ENCODE measurements at places on chromosomes 11 and 22.

GRCh38 chr11:65814986-65815565, 18.7 kb upstream of the SNX32 start:
- no peak for DNase-seq

- DNase-seq, result no peak
Measured at GRCh38 chr11:17744151-17744940, 9.8 kb downstream of the KCNC1 start.

DNA sequence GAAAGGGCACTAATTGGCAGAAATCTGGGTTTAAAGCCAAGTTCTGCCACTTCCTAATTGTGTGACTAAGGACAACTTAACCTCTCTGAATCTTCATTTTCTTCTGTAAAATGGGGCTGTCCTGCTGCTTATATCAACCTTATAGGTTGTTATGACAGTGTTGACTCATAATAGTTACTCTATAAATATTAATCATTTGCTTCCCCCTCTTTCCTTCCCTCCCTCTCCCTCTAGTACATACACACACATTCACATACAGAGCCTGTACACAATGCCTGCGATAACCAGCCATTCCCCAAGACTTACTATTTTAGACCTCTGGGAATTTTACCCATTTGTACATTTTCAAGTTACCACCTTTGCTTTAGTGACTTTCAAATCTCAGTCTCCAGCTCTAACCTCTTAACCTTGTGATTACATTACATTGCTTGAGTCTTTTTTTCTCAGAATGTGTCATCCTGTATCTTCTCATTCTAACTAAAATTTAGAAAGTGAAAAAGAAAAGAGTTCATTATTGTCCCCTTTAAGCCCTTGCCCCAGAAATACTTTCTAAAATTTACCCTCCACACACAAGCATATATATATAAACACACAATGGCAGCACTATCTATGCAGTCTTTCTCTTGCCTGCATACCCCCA, 31.9 kb downstream of the GDPD4 start:
- no peak for DNase-seq

DNA sequence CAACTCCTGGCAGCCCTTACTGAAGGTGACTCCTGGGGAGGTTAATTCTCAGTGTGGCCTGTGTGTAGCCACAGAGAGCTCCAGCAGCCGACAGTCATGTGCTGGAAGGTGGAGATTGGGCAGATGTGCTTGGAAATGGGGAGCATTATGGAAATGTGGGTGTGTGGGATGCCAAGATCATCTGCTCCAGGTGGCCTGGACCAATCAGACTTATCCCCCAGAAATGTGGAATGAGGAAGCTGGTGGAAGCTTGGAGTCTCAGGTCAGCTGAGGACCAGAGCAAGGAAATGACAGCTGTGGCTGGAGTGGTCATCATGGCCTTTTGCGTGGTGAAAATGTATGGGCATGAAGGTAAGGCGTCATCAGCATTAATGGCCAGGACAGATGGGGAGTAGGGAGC, 234.0 kb downstream of the MIAT start:
- no peak for DNase-seq

Measured in GM04504 (cell line).